Amygdala (tissue), 56 donors: ENCODE measurements at places on chromosomes 1 and 21.

DNA sequence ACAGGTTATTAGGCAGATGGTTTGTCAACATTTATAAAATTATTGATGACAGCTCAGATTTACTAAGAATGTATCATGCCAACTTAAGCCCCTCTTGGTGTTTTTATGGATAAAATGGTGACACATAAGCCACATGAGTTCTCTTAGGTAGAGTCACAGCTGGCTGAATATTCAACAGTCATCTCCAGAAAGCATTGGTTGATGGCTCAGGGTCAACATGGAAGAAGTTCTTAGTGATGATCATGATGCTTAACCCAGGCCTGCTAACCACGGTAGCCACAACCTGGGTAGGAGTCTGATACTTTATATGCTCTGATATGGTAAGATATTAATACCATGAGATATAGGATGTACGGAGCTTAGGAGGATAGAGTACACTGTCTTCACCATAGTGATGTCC, 46.4 kb upstream of the SIPA1L2 start:
- no peak for DNase-seq

- DNase-seq: no peak
Measured at GRCh38 chr1:206787891-206788290, 15.6 kb upstream of the IL10 start.

- no peak for DNase-seq
Measured at GRCh38 chr1:66788231-66788939, 12.7 kb downstream of the INSL5 start.

DNA sequence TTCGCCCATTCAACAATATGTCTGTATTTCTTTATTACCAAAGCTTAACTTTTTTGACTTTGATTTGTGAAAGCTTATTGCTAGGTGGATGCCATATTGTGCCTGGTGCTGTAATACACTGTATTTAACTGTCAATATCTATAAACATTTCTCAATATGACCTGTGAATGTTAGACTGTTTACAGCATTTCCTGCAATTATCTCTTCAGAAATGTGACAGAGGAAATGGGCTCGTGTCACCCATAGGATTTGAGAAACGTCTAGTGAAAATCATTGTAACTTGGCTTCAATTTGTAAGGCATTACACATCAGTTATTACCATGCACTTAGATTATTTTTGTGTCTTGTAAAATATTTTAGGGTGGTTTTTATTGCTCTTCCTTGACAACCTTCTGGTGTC, 237.8 kb upstream of the ADGRL2 start:
- no peak for DNase-seq

DNA sequence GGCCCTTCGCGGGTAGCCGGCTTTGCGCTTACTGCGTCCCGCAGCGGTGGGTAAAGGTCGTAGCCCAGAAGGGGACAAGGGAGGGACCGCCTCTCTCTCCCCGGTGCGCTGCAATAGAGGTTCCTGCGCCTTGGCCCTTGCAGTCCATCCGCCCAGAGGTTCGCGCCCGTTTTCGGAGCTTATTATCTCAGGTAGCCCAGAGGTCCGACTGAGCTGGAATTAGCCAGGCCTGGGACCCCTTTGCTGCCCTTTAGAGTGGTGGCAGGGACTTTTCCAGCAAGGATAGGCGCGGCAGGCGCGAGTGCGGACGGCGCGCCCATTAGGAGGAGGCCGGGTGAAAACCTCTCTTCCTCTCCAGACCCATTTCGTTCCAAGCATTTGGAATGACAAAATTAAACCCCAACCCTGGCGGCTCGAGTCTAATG, 5.0 kb downstream of the LHX4 start:
- DNase-seq: no peak

DNA sequence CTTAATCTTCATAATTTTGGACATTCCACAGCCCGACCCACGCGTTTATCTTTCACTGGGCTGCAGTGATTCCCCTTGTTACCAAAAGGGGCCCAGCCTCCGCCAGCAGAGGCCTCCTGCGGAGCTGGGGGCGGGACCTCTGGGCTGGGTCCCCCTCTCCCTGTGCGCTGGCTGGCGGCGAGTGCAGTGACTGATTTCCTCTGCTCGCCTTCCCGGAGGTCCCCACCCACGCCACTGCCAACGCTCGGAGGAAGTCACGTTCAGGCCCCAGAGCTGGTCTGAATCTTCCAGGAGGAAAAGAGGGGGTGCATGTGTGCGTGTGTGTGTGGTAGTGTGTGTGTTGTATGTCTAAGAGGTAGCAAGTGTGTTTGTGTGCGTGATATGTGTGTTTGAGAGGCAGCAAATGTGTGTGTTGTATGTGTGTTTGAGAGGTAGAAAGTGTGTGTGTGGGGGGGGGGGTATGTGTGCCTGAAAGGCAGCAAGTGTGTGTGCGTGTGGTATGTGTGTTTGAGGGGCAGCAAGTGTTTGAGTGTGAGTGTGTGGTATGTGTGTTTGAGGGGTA, 35.0 kb upstream of the JAK1 start:
- DNase-seq: no peak

GRCh38 chr1:209688746-209689234, 13.6 kb downstream of the G0S2 start:
- no peak for DNase-seq

GRCh38 chr1:246364415-246364941, 142.6 kb downstream of the SMYD3 start:
- no peak for DNase-seq

GRCh38 chr1:4636186-4636585, 18.2 kb upstream of the AJAP1 start:
- no peak for DNase-seq

- no peak for DNase-seq
Measured at GRCh38 chr21:25925064-25925800, 190.5 kb downstream of the GABPA start.

GRCh38 chr21:45381865-45382696, 22.9 kb upstream of the COL18A1 start:
- no peak for DNase-seq

DNA sequence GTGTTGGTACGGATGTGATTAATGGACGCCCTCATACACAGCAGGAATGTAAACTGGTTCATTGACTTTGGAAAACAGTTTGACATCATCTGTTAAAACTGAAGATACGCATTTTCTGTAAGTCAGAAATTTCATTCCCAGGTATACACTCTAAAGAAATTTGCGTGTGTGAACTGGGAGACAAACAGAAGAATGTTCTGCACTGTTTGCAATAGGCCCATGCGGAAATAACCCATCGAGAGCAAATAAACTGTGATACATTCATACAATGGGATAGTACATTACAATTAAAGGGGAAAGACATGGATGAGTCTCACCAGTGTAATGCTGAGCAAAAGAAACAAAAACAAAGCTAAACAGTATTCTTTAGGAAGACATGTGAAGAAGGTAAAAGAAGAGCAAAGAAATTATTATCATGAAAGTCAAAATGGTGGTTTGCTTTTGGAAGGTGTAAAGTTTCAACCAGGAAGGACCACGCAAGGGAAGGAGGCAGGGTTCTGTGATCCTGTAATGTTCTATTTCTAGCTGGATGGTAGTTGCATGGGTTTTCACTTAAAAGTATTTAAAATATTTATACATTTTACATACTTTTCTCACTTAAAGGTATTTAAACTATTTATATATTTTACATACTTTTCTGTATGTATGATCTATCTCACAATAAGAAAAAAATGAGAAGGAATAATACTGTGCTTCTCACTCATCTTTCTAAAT, 30.3 kb downstream of the INTS7 start:
- no peak for DNase-seq

GRCh38 chr1:38018864-38019343, 6.4 kb downstream of the UTP11 start:
- DNase-seq: no peak

GRCh38 chr21:43341378-43342161, 85.4 kb downstream of the SIK1 start:
- no peak for DNase-seq

DNA sequence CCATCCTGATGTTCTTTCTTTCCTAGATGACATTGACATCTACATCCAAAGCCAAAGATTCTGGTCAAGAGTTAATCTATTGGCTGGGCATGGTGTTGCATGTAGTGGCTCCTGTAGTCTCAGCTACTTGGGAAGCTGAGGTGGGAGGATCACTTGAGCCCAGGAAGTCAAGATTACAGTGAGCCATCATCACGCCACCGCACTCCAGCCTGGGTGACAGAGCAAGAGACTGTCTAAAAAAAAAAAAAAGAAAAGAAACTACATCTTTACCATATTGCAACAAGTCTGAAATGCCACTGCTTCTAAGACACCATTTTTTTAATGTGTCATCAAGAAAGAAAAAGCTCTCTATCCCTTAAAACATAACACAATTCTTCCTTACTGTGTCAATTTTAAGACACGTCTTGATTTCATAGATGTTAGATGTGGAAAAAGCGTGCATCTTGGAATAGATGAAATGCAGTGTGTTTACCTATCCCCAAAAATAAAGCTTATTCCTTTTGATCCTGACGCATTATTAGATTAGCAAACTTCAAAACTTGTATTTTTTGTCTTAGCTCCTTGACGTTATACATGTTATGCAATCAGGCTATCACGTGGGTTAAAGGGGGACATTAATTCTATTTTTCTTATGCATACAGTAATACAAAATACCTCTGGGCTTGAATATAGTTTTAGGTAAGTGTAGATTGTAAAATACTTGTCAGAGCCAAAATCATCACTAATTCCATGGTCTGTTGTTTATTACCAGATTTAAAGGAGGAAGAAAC, 46.3 kb downstream of the ELAPOR1 start:
- DNase-seq: no peak

- DNase-seq: no peak
Measured at GRCh38 chr1:18280956-18281355, 173.4 kb downstream of the IGSF21 start.

GRCh38 chr1:164240081-164240480, 318.9 kb upstream of the PBX1 start:
- DNase-seq: no peak

DNA sequence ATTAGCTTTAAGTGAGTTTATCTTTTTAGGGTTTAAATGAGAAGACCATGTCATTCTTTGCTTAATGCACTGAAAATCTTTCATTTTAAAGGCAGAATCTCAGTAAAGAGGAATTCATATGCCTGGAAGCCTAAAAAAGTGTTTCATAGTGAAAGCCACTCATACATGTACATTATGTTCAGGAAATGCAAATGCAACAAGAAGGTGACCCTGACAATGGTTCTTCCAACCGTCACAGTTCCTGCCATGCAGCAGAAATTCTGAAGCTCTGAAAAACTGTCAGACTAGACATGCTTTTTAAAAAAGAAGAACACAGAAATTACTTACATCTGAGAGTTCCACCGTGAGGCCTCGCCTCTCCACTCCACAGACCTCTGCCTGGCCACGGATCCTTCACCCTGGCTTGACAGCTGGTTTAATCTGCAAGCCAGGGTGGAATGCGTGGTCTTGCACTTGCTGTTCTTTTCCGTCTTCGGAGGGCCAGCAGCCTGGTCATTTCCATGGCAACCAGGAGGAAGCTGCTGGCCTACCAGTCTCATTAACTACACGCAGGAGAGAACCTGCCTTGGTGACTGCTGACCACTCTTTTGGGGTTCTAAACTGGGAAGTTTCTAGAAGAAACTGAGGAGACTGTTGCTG, 41.8 kb upstream of the PAXBP1 start:
- DNase-seq: no peak

DNA sequence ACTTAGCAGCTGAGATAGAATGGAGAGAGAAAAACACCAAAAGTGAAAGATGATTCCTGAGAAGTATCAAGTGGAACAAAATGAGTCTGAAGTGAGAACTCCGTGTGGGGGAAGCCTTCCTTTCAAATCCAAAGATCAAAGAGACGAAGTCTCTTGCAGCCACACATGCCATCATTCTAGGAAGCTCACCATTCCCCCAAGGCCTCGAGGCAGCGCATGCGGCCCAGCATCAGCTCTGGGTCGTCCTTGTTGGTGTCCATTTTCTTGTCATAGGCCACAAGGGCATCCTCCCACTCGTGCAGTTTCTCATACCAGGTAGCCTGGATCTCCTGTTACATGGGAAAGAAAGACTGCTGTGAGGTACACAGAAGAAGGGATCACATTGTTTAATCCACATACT, 32.2 kb upstream of the ANGPTL7 start:
- DNase-seq: no peak

GRCh38 chr1:202150602-202151001, 6.1 kb upstream of the ARL8A start:
- no peak for DNase-seq

GRCh38 chr1:11057477-11057876, 2.3 kb downstream of the SRM start:
- DNase-seq: no peak

DNA sequence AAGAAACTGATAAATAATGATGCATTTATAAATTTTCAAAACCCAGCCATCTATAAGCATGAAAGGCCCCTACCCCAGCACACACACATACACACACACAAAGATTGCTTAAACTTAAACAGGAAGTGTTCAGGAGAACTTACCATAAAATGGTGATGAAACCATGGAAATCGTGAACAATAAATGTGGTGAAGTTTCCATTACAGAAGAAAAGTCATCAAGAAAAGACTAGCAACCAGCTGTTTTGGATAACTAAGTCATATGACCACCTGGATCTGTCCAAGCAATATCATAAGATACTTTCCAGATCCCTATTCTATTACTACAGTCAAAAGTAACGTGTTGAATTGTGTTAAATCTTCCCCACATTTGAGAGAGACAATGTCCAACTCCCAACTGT, 24.1 kb downstream of the RGS5 start:
- no peak for DNase-seq

DNA sequence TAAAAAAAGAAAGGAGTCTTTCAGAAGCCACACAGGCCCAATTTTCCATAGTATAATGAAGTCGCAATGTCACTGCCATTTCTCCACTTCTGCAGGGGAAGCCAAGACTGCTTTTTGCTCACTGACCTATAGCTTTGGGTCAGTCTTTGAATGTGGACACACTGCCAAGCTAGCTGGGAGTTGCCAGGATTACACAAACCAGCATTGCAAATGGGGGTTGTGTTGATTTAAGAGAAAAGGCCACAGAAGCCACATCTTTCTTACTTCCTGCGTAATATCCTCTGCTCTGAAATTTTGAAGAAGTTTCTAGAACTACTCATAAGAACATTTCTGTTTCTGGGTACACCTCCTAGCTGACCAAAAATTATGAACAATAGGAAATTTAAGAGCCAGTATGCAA, 45.8 kb upstream of the SAMSN1 start:
- DNase-seq: no peak

- no peak for DNase-seq
Measured at GRCh38 chr1:216528816-216529215, 105.6 kb upstream of the USH2A start.

GRCh38 chr1:91843843-91844242, 42.1 kb downstream of the TGFBR3 start:
- no peak for DNase-seq
